Central memory CD4-positive, alpha-beta T cell (primary cell): ENCODE measurements at places on chromosomes 13 and 19.

DNA sequence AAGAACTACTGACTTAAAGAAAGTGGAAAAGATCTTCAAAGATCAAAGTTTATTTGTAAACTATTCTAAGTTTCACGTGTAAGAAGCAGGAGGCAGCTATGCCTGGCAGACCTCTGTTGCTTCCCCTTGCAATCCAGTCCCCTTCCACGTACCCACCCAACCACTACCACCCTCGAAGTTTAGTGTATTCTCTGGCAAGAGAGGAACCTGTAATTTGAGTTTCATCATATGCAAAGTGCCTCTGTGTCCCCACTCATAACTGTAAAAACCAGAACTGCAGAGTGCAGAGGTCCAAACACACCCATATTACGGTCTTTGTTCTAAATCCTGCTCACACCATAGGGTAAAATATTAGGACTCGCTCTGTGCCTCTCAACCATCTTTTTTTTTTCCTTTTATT, 75.8 kb upstream of the FRY start:
- no peak for DNase-seq

GRCh38 chr13:89746554-89746953, 1600.9 kb upstream of the MIR17HG start:
- DNase-seq: no peak

DNA sequence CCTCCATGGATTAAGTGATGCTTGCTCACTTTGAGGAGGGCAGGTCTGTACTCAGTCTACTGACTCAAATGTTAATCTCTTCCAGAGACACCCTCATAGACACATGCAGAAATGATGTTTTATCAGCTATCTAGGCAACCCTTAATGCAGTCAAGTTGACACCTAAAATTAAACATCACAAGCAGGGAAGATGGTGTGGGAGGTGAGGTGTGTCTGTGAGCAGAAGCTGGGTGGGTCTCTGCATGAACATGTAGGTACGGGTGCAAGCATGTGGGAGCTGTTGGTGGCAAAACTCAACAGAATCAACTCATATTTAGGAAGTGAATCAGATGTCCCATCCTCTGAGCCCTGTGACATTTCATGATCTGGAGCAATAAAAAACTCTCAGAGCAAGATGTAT, 249.2 kb upstream of the SGCG start:
- DNase-seq: no peak

GRCh38 chr13:32228330-32229041, 86.7 kb downstream of the ZAR1L start:
- DNase-seq: no peak

GRCh38 chr13:39575641-39576238, 27.3 kb downstream of the LHFPL6 start:
- DNase-seq: no peak

- DNase-seq: no peak
Observed at GRCh38 chr13:110363010-110363409, 55.9 kb downstream of the COL4A2 start.

GRCh38 chr13:30647824-30648521, 30.3 kb downstream of the USPL1 start:
- no peak for DNase-seq

DNA sequence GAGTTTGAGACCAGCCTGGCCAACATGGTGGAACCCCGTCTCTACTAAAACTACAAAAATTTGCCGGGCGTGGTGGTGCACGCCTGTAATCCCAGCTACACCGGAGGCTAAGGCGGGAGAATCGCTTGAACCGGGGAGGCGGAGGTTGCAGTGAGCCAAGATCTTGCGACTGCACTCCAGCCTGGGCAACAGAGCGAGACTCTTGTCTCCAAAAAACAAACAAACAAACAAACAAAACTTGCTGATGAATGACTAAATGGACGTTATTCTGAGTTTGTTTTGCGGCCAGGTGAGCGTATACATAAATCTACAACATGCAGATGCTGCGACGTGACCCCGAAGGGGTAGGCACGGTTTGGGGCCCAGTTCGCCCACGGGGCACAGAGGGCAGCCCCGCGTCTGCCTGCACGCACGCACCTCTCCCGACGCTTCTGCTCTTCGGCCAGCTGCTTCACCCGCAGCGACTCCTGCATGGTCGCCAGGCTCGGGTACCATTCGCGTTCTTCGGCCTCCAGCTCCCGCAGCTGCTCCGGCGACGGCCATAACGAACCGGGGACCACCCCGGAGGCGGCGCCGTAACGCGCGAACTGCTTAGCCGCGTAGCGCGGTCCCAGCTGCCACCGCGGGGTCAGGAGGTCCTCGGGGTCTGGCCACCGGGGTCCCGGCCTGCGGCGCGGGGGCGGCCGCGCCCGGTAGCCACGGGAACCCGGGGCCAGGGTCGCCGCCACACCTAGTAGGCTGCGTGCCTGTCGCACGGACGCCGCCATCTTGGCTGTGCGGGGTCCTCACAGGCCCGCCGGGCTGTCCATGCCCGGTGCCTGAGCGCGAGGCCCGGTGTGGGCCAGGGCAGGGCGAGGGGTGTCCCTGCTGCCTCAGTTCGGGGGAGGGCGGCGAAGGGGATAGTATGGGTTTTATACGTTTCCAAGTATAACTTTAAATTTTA, at the start of gene GADD45GIP1:
Gene GADD45GIP1, minus strand, starts transcription at position 778 of the 943 bp plus-strand sequence. Its CDS starts 11 bp downstream, at position 767.
- peak; percentile 75 for DNase-seq
